ENCODE measurements at places on chromosomes 2 and 18.

- no peak for DNase-seq
Measured at GRCh38 chr18:23099621-23100020, 35.7 kb upstream of the CABLES1 start.

DNA sequence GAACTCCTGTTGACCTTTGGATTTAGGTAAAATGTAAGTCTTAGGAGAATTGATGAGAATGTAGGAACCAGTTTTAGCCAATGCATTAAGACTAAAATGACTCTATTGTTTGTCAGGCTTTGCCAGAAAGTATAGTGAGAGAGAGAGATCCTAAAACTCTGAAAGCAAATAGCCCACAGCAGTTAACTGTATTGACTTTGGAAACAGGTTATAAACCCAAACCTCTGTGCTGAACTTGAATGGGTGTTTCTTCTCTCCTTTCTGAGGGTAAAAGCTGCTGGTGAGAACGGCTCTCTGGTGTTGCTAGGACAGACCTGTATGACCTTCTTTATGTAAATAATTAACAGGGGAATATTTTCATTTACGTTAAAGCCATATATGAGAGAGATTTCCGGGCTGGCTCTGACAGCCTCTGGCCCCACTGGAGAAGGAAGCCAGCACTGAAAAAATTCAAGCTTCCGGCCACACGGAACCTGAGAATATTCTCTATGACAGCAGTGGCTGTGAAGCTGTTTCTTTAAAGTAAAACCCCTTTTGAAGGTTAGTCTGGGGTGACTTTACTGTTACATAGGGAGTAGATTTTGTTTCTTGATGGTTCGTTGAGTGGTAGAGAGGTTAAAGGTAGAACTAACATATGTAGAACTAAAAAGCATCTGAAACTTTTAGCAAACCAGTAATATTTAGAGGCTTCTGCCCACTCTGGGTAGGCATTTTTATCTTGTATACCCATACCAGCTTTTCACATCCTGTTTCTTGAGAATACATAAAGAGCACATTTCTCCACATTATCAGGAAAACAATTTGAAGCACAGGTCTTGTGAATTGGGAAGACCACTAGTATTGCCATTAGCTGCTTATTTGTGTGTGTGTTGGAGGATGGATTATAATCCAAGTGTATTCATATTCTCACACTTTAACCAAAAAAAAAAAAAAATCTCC lies 123.8 kb downstream of the SPTBN1 start:
- DNase-seq: peak; percentile 51

- DNase-seq: no peak
Measured at GRCh38 chr2:26801796-26802195, 15.9 kb downstream of the CENPA start.

GRCh38 chr2:134504586-134505336 lies 214.0 kb downstream of the TMEM163 start:
- DNase-seq: no peak

- DNase-seq: no peak
Measured at GRCh38 chr2:43460611-43461365, 135.1 kb downstream of the THADA start.

GRCh38 chr2:152611458-152612231 lies 105.6 kb downstream of the PRPF40A start:
- no peak for DNase-seq

DNA sequence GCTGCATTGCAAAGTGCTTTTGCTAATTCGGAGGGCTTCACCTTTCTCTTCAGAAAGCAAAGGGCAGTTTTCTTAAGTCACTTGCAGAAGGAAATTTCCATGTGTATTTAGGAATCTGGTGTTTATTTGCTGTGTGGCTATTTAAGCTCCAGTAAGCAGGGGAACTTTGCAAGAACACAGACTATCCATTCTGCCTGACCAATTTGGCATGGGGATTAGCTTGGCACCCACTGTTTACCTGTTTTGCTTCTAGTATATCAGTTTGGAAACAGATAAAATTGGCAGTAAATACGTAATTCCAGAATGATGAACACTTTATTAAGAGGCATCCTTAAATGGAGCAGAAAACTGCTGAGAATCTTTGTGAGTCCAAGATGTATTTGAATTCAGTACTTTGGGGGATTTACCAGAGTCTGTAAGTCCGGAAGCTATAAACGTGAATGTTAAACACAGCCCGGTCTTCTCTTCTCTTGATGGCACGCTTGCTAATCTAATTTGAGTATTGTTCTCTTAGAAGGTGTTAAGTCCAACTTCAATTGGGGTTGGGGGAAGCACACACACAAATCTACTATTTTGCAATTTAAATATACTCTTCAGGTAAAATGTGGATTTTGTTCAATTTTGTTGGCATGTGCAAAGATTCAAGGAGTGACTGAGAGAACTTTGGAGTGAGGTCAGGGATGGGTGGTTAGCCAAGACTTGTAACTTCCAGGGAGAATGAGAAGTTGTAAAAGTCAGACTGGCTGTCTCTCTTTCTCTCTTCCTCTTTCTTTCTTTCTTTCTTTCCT lies 650 bp downstream of the ACKR3 start:
- DNase-seq: no peak

- no peak for DNase-seq
Measured at GRCh38 chr2:197184959-197185586, 125.5 kb downstream of the ANKRD44 start.
